Activated naive CD8-positive, alpha-beta T cell treated with anti-CD3 and anti-CD28 coated beads for 36 hours (primary cell): ENCODE measurements at places on chromosomes 1 and 21. TPM values are rescaled to one million over a fixed set of nuclear protein-coding genes. Genes with fewer than 3 reads are reported as not detected.

GRCh38 chr1:43207229-43207853 lies 35.2 kb downstream of the CFAP57 start:
- no peak overlapping the region for H3K27ac ChIP-seq
- H3K36me3 ChIP-seq = no peaks in the 10 kb centered on the region

GRCh38 chr1:166975361-166976129 lies at the start of gene ILDR2:
TSS of gene ILDR2 (minus strand) at chr1:166975540. CDS start at chr1:166975268, 272 bp downstream.
- H3K27ac ChIP-seq = peak within 1 kb of the TSS; percentile 59
- peak within 1 kb of the TSS; percentile 83 for H3K4me3 ChIP-seq
- DNase-seq = peak; percentile 66
- H3K4me1 ChIP-seq = peaks cover 31% of the 10 kb centered on the region
- peaks cover 45% of the 10 kb centered on the region for H3K27me3 ChIP-seq

- no peak for DNase-seq
- H3K27ac ChIP-seq = no peak overlapping the region
- H3K36me3 ChIP-seq = no peaks in the 10 kb centered on the region
Observed at GRCh38 chr1:17370618-17371017, 1.4 kb upstream of the PADI6 start.

GRCh38 chr1:203860396-203861025 lies 888 bp upstream of the SNRPE start:
- peak overlapping the region; percentile 100 for H3K4me3 ChIP-seq
- peaks cover 27% of the 10 kb centered on the region for H3K36me3 ChIP-seq
- H3K27ac ChIP-seq = peak overlapping the region; percentile 99
- no peaks in the 10 kb centered on the region for H3K27me3 ChIP-seq
- DNase-seq = no peak

GRCh38 chr21:45502006-45502345 lies 40.3 kb downstream of the SLC19A1 start:
- H3K27me3 ChIP-seq = no peaks in the 10 kb centered on the region
- no peak for DNase-seq
- H3K4me3 ChIP-seq = no peak overlapping the region
- no peaks in the 10 kb centered on the region for H3K36me3 ChIP-seq

DNA sequence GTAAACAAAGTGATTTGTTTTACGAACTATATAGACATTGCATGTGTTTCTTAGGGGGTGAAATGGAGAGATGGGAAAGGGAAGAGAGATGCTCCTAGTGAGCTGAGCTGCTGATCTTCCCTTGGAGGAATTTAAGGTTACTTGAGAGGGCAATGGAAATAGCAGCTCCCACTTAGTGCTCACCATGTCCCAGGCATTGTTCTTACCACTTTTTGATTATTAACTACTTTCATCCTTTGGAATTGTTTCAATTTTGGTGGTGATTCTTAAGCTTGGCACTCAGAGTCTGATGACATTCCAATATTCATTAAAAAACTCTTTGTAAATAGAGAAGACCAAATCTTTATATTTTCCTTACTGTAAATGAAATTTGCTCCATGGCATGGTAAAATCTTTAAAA lies 124.9 kb downstream of the ITSN1 start:
- peaks cover 7% of the 10 kb centered on the region for H3K36me3 ChIP-seq
- no peaks in the 10 kb centered on the region for H3K27me3 ChIP-seq
- no peaks in the 10 kb centered on the region for H3K4me1 ChIP-seq
- H3K4me3 ChIP-seq = no peak overlapping the region
- H3K27ac ChIP-seq = no peak overlapping the region

DNA sequence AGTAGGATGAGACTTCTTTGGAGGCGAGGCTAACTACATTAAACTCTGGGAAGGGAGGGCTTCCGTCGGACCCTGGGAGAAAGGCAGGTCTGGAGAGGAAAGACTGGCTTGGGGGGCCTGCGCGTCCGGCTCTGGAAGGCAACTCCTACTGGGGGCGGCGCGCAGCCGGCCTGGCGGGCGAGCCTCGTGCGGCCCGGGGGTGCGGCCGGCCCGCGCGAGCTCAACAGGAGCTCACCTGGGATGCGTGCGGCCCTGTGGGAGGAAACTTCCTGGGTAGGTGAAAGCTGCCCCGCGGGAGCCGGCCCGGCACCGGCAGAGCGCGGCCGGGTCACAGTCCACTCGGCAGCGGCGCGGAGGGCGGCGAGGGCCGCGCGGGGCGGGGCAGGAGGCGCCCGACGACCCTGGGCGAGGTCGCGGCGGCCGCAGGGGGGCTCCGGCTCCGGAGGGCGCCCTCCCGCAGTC lies 449 bp downstream of the EPS15 start:
- peak overlapping the region; percentile 86 for H3K4me3 ChIP-seq
- peaks cover 4% of the 10 kb centered on the region for H3K36me3 ChIP-seq
- no peaks in the 10 kb centered on the region for H3K27me3 ChIP-seq
- H3K27ac ChIP-seq = peak overlapping the region; percentile 87
- DNase-seq = peak; percentile 69

GRCh38 chr1:2821966-2822620 lies 20.6 kb upstream of the TTC34 start:
- H3K4me1 ChIP-seq = no peaks in the 10 kb centered on the region
- H3K36me3 ChIP-seq = no peaks in the 10 kb centered on the region
- no peak overlapping the region for H3K27ac ChIP-seq
- H3K4me3 ChIP-seq = no peak overlapping the region
- DNase-seq = peak; percentile 57
- no peaks in the 10 kb centered on the region for H3K27me3 ChIP-seq

GRCh38 chr1:74266001-74266400 lies 30.8 kb downstream of the TNNI3K start:
- DNase-seq = no peak
- H3K27ac ChIP-seq = no peak overlapping the region
- no peaks in the 10 kb centered on the region for H3K36me3 ChIP-seq
- no peaks in the 10 kb centered on the region for H3K27me3 ChIP-seq
- no peaks in the 10 kb centered on the region for H3K4me1 ChIP-seq

DNA sequence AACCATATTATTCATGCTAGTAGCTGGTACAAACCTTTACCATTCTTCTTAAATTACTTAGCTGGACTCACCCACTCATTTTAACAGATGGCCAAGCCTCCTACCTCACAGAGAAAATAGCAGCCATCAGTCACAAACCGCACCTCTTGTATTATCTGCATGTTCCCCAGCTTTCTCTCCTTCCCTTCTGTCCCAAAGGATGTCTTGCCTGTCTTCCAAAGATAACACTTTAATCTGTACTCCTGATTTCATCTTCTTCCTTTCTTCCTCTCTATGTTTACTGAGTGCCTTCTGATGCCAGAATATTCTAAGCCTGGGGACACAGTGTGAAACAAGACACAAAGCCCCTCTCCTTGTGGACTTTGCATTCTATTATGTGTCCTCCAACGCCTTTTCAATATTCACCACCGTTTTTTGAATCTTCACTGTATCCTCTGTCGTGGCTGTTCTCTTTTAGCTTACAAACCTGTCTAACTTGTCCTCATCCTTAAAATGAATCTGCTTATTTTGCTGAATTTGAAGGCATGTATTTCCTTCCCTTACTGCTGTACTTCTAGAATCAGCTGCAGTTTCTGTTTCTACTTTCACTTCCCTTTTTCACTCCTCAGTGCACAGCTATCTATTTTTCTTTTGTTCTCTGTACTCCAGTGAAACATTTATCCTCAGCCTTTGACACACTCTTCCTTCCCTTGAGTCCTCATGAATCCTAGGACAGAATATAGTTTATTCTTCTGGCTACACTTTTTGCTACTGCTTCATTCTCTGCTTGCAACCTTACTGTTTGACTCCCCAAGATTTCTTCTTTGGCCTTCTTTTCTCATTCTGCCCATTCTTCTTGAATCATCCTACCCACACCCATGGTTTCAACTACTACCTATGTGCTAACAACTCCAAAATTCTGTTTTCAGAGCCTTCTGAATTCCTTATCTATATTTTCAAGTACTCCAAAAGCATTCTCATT lies 216.9 kb upstream of the SAMSN1 start:
- H3K4me1 ChIP-seq = peaks cover 2% of the 10 kb centered on the region
- no peak overlapping the region for H3K4me3 ChIP-seq
- no peak overlapping the region for H3K27ac ChIP-seq
- H3K36me3 ChIP-seq = peaks cover 2% of the 10 kb centered on the region
- no peak for DNase-seq

DNA sequence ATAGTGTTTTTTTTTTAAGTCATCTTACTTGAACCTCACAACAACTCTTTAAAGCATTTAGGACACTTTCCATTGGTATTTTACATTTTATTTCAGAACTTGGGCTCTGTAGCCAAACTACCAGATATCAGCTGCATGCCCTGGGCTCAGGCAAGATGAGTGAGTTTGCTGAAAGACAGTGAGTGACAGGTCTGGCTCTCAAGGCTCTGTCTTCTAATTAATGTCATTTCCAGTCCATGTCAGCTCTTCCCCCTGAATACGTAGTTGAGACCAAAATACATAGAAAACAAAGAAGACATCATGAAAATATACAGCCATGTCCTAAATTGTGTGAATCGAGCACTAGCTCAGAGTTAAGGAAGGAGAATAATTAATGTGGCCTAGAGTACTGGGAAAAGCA lies 39.7 kb downstream of the PRRX1 start:
- H3K27ac ChIP-seq = no peak overlapping the region
- H3K36me3 ChIP-seq = no peaks in the 10 kb centered on the region
- DNase-seq = no peak

DNA sequence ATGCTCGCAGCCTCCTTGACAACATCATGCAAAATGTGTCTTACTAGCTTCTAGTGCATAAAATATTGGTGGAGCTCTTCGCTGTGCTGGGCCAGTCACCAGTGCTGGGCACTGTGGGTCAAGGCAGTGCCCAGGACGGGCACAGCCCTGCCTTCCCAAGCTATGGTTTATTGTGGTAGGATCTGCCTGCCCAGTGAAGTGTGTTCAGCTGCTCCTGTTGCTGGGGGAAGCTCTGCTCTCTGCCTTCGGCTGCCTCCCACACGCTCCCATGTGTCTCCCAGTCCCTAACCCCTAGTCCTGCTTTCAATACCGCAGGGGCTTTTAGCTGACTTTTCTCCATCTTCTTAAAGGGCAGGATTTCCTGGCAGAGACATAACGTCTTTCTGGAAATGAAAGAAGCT lies 15.7 kb downstream of the EPHX1 start:
- no peak overlapping the region for H3K4me3 ChIP-seq
- no peaks in the 10 kb centered on the region for H3K27me3 ChIP-seq
- H3K27ac ChIP-seq = no peak overlapping the region
- no peak for DNase-seq
- no peaks in the 10 kb centered on the region for H3K36me3 ChIP-seq

DNA sequence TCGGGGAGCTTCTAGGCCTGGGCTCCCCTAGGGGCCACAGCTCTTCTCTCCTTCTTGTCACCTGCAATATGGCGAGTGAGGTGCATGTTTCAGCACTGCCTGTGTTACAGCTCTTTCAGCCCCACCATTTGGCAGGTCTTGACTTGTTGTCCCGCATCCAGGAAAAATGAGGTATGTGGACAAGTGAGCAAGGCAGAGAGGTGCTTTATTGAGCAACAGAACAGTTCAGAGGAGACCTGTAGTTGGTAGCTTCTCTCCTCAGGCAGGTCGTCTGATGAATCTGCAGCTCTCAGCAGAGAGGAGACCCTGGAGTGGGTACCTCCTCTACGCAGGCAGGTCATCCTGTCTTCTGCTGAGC lies 208.2 kb upstream of the USP25 start:
- no peak overlapping the region for H3K4me3 ChIP-seq
- H3K27ac ChIP-seq = no peak overlapping the region
- H3K4me1 ChIP-seq = peaks cover 31% of the 10 kb centered on the region
- no peak for DNase-seq
- no peaks in the 10 kb centered on the region for H3K27me3 ChIP-seq

DNA sequence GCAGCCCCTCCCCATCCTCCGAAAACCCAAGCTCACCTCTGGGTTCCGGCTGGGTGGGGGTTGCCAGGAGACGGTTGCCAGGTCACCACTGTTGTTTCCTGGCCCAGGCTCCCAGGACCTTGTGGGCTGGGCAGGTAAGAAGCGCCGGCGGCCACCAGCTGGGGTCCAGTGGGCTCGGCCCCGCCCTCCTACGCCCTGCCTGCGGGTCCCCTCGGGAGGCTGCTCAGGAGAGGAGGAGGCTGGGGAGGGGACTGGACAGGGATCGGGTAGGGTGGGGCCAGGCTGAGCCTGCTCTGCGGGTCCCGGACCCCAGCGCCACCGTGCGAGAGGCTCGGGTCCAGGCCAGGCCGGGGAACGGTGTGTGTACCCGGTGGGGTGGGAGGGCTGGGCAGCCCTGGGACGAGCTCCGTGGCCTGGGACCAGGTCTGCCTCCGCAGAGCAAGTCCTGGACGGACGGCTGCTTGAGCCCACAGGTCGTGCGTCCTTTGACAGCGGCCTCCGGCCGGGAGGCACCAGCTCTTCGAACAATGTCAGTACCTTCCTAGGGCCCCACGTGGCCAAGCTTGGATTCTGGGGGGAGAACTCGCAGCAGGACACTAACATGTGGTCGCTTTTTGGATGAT lies at the start of gene TTLL10:
Gene TTLL10 (plus strand): TSS at position 88 of the 623 bp plus-strand sequence. CDS start 5,336 bp downstream, outside the sequence.
- no peak within 1 kb of the TSS for H3K27ac ChIP-seq
- no peak within 1 kb of the TSS for H3K4me3 ChIP-seq
- no peaks in the 10 kb centered on the region for H3K36me3 ChIP-seq

GRCh38 chr1:34824817-34825454 lies 32.1 kb downstream of the GJA4 start:
- no peaks in the 10 kb centered on the region for H3K4me1 ChIP-seq
- H3K36me3 ChIP-seq = no peaks in the 10 kb centered on the region
- no peak for DNase-seq
- H3K4me3 ChIP-seq = no peak overlapping the region
- no peaks in the 10 kb centered on the region for H3K27me3 ChIP-seq

GRCh38 chr1:210377731-210378333 lies 49.1 kb downstream of the HHAT start:
- H3K27me3 ChIP-seq = peaks cover 5% of the 10 kb centered on the region
- H3K4me1 ChIP-seq = peaks cover 29% of the 10 kb centered on the region
- H3K4me3 ChIP-seq = no peak overlapping the region
- H3K27ac ChIP-seq = no peak overlapping the region

GRCh38 chr1:223344491-223344890 lies 19.5 kb downstream of the SUSD4 start:
- H3K27me3 ChIP-seq = no peaks in the 10 kb centered on the region
- no peaks in the 10 kb centered on the region for H3K36me3 ChIP-seq
- DNase-seq = no peak
- H3K27ac ChIP-seq = no peak overlapping the region

The C1orf87 gene
- total RNA-seq = not detected

The SHISA4 gene
- not detected for total RNA-seq

The S100A9 gene
- total RNA-seq = not detected

The BRINP3 gene
- not detected for total RNA-seq

The CZIB gene
- total RNA-seq = 44.8 TPM

The ZBTB8A gene
- total RNA-seq = 0.24 TPM

The HPCAL4 gene
- 2.2 TPM for total RNA-seq

The LCE1D gene
- total RNA-seq = not detected

The FAM151A gene
- not detected for total RNA-seq

The C1orf116 gene
- 0.08 TPM for total RNA-seq

The ADCY10 gene
- total RNA-seq = not detected
